ENCODE measurements at places on chromosomes 6 and 20. TPM values are rescaled to one million over a fixed set of nuclear protein-coding genes. Genes with fewer than 3 reads are reported as not detected.

PGC gene
- total RNA-seq = not detected

NRSN1 gene
- not detected for total RNA-seq

SMPDL3A gene
- total RNA-seq = 3.4 TPM

NMBR gene
- total RNA-seq = not detected

CD164 gene
- total RNA-seq = 274 TPM

CAGE1 gene
- not detected for total RNA-seq

SLC17A9 gene
- 4.8 TPM for total RNA-seq

ABCF1 gene
- 42.9 TPM for total RNA-seq

SLC22A2 gene
- not detected for total RNA-seq

MICB gene
- 34.4 TPM for total RNA-seq

ZFAND3 gene
- total RNA-seq = 11.5 TPM

NHLRC1 gene
- total RNA-seq = 2.1 TPM

FRS3 gene
- total RNA-seq = 1.2 TPM

MAP7 gene
- not detected for total RNA-seq

SRSF12 gene
- total RNA-seq = not detected

DNA sequence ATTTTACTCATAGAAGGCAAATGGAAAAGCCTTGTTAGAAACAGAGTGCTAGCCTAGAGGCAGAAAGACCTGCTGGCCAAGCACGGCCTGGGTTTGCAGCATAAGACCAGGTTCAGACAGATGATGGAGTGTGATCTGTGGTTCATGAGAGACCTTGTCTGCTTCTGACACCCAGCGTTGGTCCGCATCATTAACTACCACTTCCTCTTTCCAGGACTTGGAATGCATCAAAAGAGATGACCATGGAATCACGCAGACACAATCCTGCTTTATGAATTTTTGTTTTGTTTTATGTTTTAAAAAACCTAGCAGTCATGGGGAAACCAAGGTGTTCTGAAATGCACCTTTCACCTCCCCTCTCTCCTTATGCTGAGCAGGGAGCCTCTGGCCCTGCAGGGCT, 76.8 kb upstream of the SYNDIG1 start:
- peak; percentile 40 for DNase-seq

DNA sequence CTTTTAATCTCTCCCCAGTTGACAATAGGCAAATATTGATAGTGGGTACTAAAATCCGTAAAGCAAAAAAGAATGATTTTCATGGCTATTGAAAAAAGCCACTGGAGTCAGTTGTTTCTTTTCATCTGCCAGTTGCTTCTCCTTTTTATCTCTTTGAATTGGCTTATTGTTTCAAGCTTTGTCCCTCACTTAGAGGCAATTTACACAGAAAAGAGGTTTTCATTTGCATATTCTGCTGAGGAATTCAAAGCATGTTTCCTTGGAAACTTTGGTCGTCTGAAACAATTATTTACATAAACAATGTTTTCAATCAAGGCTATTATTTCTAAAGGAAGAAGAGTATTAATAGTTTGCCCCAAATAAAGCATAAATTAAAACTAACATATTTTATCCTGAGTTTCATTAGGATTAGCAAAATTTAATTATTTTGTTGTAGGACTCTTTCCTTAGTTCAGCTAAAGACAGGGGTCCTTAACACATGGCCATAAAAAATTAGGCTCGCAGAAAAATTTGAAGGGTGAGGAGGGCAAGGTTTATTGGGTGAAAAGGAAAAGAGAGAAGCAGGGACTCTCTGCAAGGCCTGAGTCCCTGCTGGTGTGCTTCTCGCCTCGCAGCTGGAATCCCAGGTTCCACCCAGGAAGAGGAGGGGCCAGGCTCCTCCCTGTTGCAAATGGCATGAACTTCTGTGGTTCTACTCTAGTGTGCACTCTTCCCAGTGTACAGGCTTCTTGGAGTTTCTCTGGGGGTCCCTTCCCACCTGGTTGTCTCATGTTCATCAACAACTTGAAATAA, 138.8 kb upstream of the LAMA2 start:
- no peak for DNase-seq

DNA sequence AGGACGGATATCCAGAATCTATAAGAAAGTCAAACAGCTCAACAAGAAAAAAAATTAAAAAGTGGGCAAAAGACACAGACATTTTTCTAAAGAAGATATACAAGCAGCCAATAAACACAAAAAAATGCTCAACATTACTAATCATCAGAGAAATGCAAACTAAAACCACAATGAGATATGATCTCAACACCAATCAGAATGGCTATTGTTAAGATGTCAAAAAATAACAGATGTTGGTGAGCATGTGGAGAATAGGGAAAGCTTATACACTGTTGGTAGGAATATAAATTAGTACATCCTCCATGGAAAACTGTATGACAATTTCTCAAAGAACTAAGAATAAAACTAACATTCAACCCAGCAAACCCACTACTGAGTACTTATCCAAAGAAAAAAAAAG, 23.3 kb upstream of the OSTM1 start:
- DNase-seq = no peak

- DNase-seq = peak; percentile 39
These were observed 33.7 kb upstream of the IYD start for GRCh38 chr6:150334790-150335783.

DNA sequence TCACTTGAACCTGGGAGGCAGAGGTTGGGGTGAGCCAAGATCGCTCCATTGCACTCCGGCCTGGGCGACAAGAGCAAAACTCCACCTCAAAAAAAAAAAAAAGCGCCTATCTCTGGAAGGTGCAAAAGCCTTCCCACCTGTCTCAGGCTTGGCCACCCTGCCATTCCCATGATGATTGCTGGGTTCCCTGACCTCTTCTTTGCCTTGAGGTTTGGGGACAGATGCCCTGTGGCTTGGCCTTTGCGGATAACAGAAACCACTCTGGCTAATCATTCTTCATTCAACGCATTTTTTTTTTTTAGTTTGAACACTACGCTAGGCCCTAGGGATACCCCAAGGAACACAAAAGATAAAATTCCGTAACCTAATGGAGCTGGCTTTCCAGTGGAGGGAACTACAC, 6.8 kb upstream of the HMGA1 start:
- no peak for DNase-seq

DNA sequence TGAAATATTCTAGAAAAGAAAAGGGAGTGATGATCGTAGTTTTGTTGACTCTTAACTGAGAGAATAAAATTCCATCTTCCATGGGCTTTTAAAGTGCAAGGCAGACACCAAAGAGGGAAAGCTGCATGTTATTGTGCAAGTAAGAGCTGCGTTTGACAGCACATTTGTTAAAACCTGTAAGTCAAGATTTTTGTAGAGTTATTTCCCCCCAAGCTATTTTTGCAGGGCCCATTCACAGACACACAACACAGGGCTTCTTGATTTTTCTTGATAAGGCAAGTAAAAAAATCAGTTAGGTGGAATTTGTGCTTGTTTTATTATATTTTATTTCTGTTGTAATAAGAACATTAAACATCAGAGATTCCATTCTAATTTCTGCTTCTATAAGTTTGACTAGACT, 13.8 kb downstream of the CFAP206 start:
- DNase-seq = no peak

GRCh38 chr20:24951536-24952083, 2.5 kb downstream of the CST7 start:
- DNase-seq = no peak

DNA sequence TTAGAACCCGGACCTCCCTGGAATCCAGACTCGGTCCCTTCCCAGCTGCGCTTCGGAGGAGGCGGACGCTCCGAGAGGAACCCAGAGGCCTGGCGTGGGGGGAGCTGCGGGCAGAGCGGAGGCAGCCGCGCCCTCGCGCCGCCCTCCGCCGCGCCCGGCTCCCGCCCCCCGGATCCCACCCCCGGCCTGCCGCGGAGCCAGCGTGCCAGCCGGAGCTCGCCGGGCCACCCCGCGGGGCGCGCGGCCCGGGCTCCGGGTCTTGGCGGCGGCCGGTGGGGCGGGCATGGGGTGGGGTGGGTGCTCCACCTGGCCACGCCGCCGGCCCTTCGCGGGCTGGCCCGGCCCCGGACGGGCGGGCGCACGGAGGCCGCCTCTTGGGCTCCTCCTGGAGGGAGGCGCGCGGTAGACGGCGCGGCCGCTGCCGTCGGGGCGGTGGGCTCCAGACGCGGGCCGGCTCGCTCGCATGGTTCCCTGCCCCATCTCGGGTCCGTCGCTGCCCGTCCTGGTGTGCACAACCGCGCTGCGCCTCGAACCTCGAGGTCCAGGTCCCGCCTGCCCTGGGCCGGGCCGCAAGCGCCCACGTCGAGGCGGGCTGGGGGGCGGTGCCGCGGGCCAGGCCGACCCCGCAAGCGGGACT, 592 bp upstream of the CDYL start:
- peak; percentile 60 for DNase-seq

DNA sequence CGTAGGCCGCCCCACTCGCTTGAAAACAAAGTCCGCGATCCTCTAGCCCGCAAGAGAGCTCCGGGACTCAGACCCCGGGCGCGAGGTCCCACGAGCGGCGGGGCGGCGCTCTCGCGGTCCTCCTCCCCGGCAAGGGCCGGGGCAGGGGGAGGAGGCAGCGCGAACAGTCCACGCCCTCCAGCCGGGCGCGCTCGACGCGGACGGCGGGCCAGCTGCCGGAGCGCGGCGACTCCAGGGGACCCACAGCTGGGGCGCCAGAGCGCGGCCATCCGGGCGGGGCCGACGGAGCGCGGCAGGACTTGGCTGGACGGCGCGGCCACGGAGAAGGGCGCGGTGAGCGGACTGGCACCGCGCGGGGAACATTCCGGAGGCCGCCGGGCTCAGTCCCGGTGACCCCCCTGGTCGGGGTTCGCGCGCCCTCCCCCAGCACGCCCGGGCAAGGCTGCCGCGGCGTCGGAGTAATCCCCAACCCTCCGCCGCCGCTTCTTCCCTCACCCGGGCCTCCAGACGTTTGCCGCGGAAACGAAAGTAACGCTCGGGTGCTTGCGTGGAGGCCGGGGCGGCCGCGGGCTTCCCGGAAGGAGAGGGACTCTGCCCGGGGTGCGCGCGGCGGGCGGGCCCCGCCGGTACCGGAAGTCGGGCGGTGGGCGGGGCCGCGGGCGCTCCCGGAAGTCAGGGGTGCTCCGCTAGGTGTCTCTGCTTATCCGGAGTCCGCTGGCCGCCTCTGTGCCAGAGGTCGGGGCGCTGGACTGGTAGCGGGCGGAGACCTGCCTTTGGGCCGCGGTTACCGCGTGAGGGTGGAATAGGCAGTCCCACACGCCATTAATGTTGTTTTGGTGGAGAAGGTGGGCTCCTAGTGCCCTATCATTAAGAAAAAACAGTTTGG, at the start of gene RIPK1:
Gene RIPK1, plus strand, starts transcription at position 166 of the 886 bp plus-strand sequence. CDS start 8,330 bp downstream, outside the sequence.
- peak; percentile 89 for DNase-seq

DNA sequence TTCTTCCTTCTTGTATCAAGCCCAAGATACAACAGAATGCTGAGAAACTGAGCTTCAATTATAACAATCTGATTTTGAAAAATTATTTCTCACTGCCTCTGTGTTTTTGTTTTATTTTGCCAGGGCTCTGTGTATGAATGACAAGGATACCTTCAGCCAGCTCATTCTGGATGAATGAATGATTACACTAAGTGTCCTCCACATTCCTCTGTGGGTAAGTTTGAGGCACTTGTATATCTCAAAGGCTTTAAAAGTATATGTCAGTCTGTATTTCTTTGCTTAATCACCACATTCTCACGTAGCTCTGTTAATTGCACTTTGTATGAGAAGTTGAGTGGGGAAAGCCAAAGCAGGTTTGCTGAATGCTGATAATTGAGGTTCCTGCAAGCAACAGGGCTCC, 95.1 kb downstream of the TIAM2 start:
- DNase-seq = no peak

DNA sequence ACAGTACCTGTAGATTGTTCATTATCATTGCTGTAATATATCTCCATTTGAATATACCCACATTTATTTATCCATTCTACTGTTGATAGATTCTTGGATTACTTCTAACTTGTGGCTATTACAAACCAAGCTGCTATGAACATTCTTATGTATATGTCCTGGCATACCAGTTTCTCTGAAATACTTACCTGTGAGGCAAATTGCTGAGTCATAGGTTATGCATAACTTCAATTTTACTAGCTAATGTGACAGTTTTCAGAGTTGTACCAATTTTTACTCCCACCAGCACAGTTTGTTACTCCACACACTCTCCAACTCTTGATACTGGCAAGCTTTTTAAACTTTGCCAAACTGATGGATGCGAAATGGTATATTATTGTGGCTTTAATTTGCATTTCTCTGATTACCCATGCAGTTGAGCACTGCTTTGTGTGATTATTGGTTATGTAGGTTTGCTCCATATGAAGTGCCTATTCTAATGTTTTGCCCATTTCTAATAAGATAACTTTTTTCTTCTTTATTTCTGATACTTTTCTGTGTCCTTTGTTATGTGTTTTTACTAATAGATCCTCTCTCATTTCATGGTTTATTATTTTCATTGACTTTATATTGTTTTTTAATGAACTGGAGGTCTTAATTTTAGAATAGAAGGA, 62.8 kb upstream of the SDHAF4 start:
- no peak for DNase-seq

GRCh38 chr6:166573511-166574216, 12.8 kb downstream of the RAMACL start:
- no peak for DNase-seq

DNA sequence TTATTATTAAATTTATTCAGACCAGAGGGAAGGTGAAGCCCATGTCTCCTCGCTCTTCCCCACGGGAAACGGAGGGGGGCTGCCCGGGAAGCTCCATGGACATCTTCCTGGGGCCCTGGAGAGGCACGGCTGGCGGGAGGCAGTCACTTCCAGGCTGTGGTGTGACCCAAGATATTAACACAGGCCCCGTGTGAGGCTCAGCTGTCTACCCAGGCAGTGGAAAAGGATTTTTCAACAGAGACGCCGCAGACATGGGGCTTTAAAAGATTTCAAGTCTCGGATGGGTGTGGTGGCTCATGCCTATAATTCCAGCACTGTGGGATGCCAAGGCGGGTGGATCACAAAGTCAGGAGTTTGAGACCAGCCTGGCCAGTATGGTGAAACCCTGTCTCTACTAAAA, 117.9 kb downstream of the ERMARD start:
- no peak for DNase-seq

DNA sequence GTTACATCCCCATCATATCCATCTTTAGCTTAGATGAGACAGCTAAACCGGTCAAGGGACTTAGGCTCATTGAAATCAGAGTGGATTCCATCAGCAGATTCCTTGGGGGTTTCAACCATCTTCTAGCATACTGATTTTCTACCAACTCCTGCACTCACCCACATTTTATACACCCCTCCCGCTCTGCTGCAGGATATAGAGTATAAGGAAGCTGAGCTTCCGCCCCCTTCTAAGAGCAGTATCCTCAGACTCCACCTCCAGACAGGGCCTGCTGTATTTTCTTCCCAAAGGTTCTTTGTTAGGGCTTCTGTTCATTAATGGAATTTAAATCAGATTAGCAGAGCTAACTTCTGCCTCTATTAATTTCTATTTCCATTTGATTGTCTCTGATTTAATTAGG, 9.9 kb upstream of the NHLRC1 start:
- DNase-seq = no peak

- DNase-seq = no peak
These were observed 13.1 kb downstream of the VSTM2L start for GRCh38 chr20:37915800-37916570.

GRCh38 chr6:23280437-23280836, 711.1 kb downstream of the HDGFL1 start:
- no peak for DNase-seq

Measured in RPMI7951 (cell line).